ENCODE measurements at places on chromosomes 13 and 19.

DNA sequence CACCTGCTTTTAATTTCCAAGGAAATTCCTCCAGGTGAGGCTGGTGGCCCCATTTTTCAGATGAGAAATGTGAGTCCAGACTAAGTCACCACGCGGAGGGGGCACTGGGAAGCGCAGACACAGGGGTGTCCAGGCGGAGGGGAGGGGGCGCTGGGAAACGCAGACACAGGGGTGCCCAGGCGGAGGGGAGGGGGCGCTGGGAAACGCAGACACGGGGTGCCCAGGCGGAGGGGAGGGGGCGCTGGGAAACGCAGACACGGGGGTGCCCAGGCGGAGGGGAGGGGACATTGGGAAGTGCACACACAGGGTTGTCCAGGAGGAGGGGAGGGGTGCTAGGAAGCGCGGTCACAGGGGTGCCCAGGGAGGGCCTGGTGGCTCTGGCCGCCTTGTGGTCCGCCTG lies 3.5 kb downstream of the GRK1 start:
- DNase-seq = no peak

GRCh38 chr19:23440207-23440606 lies 44.9 kb upstream of the ZNF91 start:
- DNase-seq = no peak

DNA sequence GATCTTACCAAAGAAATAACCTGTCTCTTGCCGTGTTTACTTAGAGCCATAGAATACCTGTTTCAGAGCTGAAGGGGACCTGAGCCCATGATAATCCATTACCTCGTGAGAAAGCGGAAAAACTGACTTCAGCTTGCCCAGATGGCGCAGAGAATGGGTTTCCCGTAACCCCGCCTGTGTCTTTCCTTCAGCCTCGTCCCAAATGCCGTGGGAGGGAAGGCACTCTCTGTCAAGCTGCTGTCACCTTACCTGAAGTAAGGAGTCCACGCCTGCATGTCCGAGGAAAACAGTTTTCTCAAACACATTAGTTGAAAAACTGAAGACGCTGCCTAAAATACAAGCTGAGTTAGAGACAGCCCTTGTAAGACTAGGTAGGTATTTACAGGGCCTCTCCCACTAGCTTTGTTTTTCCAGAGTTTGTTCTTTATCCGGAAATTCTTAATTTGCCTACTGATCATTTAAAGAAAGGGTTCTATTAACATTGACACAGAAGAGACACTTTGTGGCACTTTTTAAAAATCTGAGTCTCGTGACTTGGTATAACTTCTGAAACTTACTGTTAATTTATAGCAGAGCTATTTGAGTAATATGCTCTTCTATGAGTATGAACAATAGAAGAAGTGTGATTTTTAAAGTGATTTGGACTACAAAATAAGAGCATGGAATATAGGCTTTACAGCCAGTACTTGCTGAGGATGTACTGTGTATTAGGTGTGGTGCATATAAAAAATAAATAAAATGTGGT lies 1.3 kb upstream of the INTS6 start:
- DNase-seq = peak; percentile 20

- DNase-seq = no peak
These were observed at the start of gene ABCC4 for GRCh38 chr13:95301183-95301967. Gene ABCC4 (minus strand): TSS chr13:95301451. CDS start chr13:95301314, 137 bp downstream.

- no peak for DNase-seq
These were observed 5.9 kb upstream of the DIRAS1 start for GRCh38 chr19:2726904-2727639.

GRCh38 chr13:50267917-50268316 lies 252.7 kb downstream of the KCNRG start:
- no peak for DNase-seq

- DNase-seq = peak; percentile 9
These were observed 20.4 kb downstream of the LMTK3 start for GRCh38 chr19:48490981-48491792.

- no peak for DNase-seq
These were observed 28.4 kb downstream of the ANKRD27 start for GRCh38 chr19:32646556-32646955.

DNA sequence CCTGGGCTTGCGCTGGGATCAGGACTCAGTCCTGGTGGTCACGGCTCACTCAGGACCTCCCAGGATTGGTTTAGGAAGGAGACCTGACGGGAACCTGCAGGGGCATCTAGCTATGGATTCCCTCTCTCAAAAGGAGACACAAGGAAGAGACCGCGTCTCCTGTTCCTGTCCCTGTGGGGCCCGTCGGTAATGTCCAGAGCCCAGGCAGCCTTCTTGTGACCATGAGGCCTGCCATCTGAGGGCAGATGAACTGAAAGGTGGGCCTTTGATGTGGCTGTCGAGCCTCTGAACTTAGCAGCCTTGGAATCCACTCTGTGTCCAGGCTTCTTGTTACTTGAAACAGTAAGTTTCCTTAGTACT lies 31.5 kb upstream of the MIER2 start:
- DNase-seq = no peak

DNA sequence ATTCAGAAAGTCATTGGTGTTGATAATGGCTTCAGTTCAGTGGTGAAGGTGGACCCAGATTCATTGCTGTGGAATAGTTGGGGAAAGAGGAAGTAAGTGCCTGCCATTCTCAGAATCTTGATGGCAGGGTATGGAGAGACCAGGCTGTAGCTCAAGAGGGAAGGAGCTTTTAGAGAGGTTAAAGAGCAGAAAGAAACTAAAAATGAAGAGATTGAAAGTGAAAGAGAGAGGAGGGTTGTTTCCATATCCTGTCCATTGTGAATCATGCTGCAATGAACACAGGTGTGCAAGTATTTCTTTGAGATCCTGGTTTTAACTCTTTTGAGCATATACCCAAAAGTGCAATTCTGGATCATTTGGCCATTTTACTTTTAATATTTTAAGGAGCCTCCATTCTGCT lies 12.5 kb downstream of the GJB6 start:
- DNase-seq = no peak

- DNase-seq = no peak
These were observed 99.6 kb downstream of the LIG4 start for GRCh38 chr13:108115738-108116137.

DNA sequence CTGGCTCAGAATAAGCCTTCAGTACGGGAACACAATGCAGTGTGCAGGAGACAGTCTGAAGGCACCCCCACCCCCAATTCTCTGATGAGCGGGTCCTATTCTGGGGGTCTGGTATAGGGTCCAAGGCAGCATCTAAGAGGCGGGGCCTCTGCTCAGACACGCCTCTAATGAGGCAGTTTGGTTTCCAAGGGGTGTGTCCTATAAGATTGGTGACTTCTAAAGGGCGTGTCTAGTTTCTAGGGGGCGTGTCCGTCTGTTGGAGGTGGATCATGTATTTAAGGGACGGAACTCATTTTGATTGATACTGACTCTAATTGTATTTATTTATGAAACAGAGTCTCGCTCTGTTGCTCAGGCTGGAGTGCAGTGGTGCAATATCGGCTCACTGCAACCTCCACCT lies 8.7 kb downstream of the FIZ1 start:
- no peak for DNase-seq

- no peak for DNase-seq
These were observed 1719.5 kb upstream of the MIR17HG start for GRCh38 chr13:89627996-89628395.

- no peak for DNase-seq
These were observed 78.4 kb downstream of the TEX29 start for GRCh38 chr13:111398715-111399299.

DNA sequence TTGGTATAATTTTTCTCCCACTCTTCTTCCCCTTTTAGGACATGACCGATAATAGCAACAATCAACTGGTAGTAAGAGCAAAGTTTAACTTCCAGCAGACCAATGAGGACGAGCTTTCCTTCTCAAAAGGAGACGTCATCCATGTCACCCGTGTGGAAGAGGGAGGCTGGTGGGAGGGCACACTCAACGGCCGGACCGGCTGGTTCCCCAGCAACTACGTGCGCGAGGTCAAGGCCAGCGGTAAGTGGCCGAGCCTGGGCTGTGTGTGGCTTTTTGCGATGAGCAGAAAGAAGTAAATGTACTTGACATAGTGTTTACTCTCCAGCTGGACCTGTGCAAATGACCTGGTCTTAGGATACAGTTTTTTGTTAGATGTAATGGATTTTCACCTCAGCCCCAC lies 102.5 kb downstream of the ARHGEF7 start:
- DNase-seq = no peak

GRCh38 chr19:44499559-44499958 lies 763 bp downstream of the ZNF180 start:
- no peak for DNase-seq

GRCh38 chr13:94324767-94325540 lies 154.5 kb downstream of the DCT start:
- no peak for DNase-seq

DNA sequence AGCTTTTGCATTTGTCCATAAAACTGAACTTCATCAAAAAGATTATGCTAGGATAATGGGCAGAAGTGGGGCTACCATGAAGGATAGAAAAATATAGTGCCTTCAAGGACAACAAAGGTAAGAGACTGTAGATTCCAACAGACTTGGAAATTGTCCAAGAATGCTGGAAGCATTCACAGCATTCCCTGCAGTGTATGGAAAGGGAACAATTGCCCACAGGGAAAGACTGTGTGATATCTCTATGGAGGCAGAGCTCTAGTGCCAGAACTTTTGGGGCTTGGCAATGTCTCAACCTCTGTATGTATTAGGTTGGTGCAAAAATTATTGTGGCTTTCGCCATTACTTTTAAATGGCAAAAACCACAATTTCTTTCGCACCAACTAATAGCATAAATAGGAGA lies 1598.8 kb upstream of the MIR17HG start:
- DNase-seq = no peak

DNA sequence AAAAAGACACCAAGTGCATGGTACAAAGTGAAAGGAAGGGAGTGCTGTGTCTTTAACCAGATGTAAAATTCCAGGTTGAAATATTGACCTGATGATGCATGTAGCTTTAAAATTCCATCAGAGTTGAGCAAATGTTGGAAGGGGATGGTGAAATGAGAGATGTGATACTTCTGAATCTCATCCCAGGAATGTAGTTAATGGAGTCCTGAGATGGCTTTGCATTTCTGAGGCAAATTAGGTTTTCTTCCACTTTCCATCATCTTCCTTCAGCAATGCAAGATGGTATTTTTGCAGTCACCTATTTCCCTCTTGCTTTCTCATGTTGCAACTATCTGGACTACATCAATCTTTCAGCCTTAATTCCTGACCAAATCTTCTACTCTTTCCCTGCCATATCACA lies 194.1 kb upstream of the MIR17HG start:
- DNase-seq = no peak

DNA sequence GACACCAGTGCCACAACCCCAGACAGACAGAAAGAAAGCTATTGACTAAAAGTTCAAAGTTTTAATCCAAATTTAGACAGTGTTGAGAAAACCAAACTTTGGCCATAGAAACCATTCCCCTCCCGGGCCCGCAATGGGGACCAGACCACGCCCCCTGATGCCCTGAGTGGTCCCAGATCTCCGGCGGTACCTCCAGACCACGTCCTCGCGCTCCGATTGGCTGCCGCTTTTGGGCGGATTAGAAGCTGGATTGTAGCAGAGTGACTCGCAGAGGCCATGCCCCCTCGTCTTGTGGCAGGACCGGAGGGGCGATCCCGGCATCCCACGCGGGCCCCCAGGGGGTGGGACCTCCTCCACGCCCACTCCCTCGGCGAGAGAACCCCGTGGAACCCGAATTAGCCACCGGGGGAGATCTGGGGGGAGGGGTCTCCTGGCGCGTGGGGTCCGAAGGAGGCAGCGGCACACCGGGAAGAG lies 797 bp upstream of the HSD17B14 start:
- DNase-seq = no peak

DNA sequence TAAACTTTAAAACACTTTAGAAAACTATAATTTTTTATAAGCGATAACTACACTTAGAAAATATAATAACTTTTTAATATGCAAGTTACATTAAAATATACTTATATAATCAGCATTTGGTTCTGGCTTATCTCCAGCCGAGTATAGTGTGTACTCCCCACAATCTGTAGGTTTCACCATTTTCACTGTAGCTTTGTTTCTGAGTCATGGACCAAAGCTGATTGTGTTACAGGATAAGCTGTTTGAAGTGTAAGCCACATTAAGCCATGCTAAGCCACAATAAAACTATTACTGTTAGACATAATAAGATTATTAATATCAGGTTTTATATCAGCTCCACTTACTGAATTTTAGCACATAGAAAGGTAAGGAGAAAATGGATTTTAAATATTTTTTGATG lies 43.8 kb downstream of the CCDC122 start:
- DNase-seq = no peak

DNA sequence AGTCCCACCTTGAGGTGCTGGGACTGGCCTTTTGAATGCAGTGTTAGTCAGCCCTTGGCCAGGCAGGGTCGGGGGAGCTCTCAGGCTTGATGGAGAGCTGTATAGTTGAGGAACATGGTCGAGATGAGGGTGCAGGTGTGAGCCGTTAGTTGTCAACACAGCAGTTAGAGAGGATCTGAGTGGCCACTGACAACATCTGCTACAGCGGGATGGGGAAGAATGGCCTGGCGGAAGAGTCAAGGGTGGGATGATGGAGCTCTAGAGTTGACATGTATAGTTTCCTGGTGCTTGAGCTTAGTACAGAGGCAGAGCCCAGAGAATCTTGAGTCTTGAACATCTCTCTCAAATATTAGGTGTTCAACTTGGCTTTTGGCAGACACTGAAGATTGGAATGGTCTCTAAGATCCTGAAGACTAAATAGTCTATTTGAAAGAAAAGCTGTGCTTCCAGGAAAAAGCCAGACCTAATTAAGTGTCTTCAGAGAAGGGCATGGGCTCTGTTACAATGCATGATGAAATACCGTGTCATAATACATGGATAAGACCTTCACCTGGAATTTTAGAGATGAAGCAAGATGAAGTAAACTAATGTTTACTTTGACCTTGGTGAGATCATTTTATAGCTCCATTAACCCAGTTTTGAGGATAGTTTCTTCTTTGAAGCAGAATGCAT lies 9.7 kb downstream of the PCCA start:
- DNase-seq = no peak

DNA sequence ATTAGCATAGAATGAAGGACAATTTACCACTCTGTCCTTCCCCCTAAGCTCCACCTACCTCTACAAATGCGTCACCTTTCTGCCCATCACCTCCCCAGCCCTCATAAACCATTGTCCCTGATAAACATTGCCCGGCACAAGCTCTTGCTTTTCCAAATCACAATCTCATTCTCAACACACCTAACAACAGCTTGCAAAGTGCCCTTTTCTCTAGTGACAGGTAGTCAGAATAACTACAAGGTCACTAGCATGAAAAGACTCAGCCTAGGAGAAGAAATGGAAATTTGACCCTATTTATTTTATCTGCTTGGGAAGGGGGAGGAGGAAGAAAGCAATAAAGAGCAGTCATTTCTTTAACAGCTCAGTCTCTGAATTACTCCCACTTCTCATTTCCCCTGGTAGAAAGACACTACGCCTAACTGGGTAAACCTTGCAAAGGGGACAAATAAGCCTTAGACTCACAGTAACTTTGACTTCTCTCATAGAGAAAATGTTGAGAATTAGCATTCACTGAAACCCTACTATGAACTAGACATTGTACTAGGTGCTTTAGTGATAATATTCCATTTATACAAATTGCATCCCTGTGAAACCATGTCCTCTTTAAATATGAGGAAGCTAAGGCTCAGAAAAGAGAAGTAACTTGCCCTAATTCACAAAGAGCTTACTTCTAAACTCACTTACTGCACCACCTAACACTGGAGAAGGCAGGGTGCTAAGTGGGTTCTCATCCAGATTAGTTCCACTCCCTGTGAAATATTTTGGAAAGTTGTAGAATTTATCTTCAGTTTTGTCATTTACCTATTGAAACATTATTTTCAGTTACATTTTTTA lies 116.2 kb upstream of the FNDC3A start:
- DNase-seq = peak; percentile 53

GRCh38 chr19:19745496-19746285 lies 12.8 kb upstream of the ZNF14 start:
- DNase-seq = no peak

- DNase-seq = no peak
These were observed 31.2 kb downstream of the TMPRSS9 start for GRCh38 chr19:2391118-2391725.
